ENCODE measurements at places on chromosomes 1 and 21.

- no peak for DNase-seq
These were observed 58.0 kb downstream of the ADSS2 start for GRCh38 chr1:244393604-244394176.

- DNase-seq, result no peak
These were observed 584 bp upstream of the LTN1 start for GRCh38 chr21:28993293-28993629.

GRCh38 chr1:217482356-217483102 is 148.4 kb downstream of the GPATCH2 start:
- DNase-seq, result no peak

DNA sequence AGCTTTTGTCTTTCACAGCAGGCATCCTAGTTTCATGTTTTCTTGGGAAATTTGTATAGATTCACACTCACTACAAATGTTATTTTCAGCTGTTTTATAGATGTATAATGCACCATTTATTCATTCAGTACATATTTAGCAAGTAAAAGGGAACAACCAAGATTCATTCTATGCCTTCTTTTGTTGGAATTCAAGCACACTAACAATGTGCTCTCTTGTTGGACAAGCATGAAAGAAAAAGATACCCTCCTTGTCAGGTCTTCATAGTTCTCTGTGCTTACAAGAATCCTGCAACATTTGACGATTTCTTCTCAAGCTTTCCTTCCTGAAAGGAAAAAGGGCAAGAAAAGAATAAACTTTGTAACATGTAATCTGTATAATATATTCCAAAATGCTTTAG is 456.0 kb downstream of the USP25 start:
- no peak for DNase-seq

DNA sequence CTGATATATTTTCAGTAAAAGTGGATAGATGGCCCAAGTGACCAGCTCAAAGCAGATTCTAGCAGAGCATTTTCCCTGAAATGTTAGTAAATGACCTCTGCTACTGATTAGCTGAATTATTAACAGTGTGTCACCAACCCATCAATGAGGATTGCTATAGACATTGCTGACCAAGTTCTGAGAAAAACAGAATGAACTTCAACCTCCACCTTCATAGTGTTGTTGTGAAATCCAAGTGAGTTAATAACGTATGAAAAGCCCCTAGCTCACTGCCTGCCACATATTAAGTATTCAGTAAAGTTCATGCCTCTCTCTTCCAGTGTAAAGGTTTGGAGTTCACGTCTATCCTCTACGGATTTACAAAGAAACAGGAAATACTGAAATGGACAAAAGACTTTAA is 15.8 kb downstream of the PLPP3 start:
- DNase-seq, result no peak

- no peak for DNase-seq
These were observed 3.1 kb upstream of the SRP9 start for GRCh38 chr1:225774281-225775147.

- no peak for DNase-seq
These were observed 22.8 kb upstream of the ATP5PO start for GRCh38 chr21:33938381-33938780.

DNA sequence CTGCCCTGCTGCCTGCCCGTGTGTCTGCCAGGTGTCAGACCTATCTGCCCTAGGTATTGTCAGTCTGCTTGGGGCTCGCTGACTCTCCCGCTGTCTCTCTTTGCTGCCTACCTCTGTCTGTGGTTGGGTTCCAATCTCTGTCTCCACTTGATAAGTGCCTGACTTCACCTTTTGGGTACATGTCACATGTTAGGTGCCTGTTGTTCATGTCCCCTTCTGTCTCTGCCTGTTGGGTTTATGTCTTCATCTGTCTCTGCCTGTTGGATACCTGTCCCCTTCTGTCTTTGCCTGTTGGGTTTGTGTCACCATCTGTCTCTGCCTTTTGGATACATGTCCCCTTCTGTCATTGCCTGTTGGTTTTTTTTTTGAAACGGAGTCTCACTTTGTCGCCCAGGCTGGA is 14.6 kb downstream of the RPS6KA1 start:
- DNase-seq, result no peak

DNA sequence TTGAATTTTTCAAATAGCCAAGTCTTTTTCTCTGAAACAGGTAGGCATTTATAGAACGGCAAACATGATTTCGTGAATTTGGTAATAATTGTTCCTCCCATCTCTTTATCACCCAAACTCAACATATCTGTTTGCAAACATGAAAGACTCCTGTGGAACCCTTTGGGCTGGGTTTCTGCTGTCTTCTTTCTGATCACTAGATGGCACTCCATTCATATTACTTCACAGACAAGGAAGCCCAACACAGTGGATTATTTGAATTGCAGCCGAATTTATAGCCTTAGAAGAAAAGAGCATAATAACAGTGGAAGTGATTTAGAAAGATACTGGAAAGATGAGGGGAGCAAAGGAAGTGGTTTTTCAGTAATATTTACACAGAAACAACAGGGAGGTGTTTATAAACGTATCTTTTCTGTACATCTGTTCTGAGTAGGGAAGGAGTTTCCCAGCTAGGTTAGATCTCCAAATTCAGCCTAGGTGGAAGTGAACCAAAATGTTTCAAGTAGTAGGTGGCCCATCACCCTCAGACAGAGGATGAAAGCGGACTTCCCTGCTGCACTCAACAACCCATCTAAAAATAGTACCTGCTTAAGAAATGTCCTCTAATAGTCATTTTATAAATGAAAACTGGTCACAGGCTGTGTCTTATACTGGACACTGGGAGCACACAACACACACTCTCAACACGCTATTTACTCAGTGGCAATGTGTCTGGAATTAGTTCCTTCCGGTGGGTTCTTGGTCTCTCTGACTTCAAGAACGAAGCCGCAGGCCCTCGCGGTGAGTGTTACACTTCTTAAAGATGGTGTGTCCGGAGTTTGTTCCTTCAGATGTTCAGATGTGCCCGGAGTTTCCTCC is 67.6 kb downstream of the MAP3K21 start:
- no peak for DNase-seq

DNA sequence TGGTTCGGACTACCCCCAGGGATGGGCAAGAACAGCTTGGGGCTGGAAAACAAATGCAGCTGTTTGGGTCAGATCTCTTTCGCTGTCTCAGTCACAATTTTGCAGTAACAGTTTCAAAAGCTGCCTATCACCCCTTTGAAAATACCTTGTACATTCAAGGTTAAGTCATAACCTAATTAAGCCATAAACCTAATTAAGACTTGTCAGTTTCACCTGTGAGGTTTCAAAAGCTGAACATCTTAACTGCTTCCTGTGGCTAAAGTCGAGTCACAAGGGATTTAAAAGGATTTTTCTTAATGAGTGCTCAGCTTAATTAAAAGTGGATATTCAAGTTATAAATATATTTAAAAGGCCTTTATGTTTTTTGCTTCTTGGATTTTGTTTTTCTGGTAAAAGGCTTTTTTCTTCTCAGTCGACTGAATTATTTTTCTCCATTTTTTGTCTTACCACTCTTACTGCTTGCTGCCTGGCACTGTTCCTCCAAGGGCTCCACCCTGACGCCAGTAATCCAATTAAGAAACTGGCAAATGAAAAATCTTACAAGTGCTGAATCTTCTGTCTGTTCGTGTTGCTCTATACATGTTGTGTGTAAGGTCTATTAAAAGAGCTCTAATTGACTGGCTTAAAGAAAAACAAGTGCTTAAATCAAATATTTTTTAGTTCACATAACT is 31.3 kb downstream of the CBR1 start:
- DNase-seq, result no peak

DNA sequence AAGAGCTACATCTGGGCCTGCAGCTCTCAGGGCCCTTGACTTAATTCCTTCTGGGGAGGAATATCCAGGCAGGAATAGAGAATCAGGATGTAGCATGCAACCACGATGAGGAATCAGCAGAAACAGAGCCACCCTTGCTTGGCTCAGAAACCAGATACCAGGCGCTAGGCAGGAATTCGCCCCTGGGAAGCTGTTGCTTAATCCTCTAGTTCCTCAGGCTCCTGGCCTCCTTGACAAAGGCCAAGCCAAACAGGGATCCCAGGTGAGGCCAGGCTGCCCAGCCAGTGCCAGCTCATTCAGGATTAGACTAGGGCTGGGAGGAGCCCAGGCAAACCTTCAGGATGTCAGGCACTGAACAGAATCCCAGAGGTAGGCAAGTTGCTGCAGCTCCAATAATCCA is 48.2 kb upstream of the IRF2BP2 start:
- no peak for DNase-seq

DNA sequence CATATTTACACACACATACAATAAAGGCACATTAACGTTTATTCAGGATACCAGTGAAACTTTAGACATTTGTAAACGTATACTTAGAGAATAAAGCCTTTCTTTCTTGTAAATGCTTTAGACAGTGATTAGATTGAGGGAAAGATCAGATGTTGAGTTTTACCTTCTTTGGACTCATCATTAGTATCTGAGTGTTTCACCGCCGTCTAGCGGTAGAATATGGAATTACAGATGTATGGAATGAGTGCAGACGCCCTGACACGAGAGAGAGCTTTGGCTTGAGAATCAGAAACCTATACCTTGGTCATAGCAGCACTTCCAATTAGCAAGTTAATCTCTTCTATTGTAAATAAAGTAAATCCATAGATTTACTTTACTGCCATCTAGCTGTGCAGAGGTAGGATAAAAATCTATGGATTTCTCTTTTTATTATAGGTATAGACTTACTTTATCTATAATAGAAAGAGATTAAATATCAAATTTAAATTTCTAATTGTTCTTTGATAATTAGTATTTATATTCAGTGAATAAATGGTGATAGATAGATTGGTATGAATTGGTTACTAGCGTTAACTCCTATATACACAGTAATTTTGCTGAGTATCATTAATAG is 12.6 kb downstream of the FLG2 start:
- DNase-seq, result no peak

DNA sequence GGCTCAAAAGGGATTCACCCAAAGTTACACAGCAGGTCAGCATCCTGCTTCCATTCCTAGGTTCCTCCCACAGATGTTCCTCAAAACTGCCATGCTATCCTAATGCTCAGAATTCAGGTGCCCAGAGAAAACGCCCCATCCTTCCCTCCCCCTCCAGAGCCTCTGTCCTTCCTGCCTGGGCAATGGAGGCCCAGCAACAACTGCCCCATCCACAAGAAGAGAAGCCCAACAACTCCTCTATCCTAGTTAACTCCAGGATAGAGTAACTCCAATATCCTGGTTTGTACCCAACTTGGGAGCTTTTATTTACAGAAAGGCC is 16.9 kb downstream of the COL9A2 start:
- no peak for DNase-seq

- no peak for DNase-seq
These were observed 154.2 kb upstream of the DAB1 start for GRCh38 chr1:57578099-57578498.

GRCh38 chr1:186535388-186536133 is 74.6 kb upstream of the PDC start:
- no peak for DNase-seq

DNA sequence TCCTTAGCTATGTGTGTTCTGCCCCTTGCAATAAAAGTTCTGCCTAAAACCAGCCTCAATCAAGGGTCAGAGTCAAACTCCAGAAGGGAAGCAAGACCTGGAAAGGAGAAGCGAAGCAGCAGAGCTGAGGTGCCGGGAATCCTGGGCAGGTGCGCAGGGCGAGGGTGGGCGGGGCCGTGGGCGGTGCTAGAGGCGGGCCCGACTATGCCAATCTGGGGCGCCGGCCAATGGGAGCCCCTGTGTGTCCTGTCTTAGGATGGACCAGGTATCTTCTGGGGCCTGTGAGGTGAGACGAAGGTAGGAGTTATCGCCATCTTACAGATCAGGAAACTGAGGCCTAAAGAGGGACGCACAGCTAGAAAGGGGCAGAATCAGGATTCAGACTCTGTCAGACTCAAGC is 120.3 kb downstream of the PTPRU start:
- no peak for DNase-seq

DNA sequence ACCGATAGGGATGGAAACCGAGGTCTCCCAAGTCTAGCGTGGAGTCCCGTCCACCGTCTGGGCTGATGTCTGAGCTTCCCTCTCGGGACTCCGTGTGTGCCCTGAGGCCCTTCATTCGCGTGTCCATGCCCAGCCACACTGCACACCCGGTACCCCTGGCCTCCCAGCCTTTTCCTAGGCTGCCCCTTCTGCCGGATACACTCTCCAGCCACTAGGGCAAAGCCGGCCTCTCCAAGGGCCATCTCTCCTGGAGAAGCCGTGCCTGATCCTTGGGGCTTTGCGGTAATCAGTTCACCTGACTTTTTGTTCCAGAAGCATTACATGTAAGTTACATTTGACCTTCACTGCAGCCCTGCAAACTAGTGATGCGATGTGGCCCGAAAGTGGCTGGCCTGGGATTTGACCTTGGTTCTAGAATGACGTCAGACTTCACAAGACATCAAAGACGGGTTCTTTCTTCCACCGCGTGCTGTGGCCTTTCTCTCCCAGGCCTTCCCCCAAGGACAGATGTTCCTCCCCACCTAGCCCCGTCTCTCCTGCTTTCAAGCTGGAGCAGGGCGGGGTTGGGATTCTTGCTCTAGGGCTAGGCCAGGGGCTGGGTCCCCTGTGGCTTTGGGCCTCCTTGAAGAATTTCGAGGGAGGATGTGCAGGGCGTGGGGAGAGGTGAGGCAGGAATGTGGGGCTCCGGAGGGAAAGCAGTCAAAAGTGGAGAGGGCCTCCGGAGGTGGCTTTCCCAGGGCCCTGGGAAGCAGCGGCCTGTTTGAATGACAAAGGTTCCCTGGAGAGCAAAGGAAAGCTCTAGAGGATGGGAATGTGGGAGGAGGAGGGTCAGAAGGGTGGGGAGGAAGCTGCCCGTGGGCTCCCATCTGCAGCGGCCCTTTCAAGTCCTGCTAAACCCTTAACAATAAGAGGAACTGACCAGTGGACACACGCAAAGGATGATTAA is 49.7 kb upstream of the SLC2A1 start:
- DNase-seq, result no peak

DNA sequence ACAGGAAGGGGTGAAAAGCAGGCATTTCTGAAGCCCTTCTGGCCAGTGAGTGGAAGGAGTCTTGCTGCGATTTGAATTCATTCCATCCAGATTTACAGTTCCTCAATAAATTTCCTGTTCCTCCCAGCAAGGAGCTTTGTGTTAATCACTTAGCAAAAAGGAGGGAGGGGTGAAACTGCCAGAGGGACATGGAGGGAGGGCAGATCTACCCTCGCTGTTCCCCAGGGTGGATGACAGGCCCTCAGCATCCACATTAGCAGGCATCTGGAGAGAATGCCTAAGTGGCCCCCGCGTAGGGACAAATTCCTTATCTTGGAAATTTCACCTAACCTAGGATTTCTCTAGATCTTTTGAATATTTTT is 1.2 kb downstream of the ETV3 start:
- DNase-seq, result no peak

- no peak for DNase-seq
These were observed 10.9 kb downstream of the TIMM17A start for GRCh38 chr1:201966171-201966570.

Data from caudate nucleus (tissue), 63 donors.